ENCODE measurements at places on chromosomes 6 and 20.
A peak's percentile ranks its signal among the peaks of the same experiment; 100 is the strongest.

GRCh38 chr20:3129094-3129493, 30.6 kb downstream of the FASTKD5 start:
- DNase-seq = no peak

DNA sequence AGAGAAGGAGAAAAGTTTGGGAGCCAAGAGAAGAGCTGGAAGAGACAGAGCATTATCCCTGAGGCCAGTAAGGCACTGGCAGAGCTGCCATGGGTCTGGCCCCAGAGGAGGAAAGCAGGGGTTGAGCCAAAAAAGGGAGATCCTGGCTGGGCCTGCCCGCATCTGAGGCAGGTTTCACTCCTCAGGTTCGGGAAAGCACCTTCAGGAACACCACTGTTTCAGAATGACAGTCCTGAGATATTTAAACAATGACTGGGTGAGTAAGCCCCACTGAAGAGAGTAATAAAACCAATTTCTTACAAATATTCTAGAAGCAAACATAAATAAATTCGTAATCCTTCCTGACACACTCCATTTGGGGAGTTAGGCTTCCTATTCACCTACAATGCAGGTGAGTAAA, 152.2 kb downstream of the BACH2 start:
- peak; percentile 31 for DNase-seq

DNA sequence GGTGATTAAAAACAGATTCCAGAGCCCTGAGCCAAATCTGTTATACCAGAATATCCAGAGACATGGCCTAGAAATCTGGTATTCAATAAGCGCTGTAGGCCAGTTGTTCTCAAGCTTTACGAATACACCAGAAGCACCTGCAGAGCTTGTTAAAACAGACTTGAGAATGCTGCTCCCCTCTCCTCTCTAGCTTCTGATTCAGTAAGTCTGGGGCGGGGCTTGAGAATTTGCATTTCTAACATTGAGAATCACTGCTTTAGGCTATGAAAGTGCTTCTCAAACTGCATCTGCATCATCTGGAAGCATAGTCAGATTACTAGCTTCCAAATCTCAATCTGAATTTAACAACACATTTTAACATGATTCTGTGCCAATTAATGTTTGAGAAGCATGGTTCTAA, 20.5 kb upstream of the MAN1A1 start:
- no peak for DNase-seq

DNA sequence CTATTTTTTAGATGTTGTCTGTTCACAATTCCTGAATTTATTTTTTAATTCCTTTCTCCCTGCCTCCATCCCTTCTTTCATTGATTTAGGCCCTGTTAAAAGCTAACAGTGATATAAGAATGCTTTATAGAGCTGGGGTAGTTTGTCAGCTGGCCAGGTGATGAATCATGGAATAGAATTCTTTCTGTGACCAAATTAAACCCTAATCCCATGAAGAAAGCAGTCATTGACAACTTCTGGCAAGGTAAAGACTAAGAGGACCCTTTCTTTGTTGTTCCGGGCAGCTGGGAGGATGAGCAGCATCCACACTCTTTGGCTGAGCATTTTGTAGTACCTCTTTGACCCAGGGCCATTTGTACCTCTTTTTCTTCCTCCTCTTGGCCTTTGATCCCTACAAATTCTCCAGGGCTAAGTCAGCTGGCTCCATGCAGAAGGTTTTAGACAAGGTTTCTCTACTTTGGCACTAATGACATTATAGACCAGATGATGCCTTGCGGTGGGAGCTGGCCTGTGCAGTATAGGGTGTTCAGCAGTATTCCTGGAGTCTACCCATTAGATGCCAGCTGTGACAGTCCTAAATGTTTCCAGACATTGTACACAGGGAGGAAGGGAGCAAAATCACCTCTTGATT, 102.9 kb downstream of the SLX4IP start:
- DNase-seq = no peak

- no peak for DNase-seq
Observed at GRCh38 chr20:16701296-16701695, 28.5 kb upstream of the SNRPB2 start.

- DNase-seq = no peak
Observed at GRCh38 chr6:37005061-37005810, at the start of gene FGD2. Gene FGD2 (plus strand): TSS chr6:37005655. CDS start chr6:37005818, 163 bp downstream.

GRCh38 chr6:148501178-148501590, 158.5 kb downstream of the SASH1 start:
- no peak for DNase-seq

- DNase-seq = no peak
Observed at GRCh38 chr6:143419526-143419925, 31.0 kb downstream of the ADAT2 start.

DNA sequence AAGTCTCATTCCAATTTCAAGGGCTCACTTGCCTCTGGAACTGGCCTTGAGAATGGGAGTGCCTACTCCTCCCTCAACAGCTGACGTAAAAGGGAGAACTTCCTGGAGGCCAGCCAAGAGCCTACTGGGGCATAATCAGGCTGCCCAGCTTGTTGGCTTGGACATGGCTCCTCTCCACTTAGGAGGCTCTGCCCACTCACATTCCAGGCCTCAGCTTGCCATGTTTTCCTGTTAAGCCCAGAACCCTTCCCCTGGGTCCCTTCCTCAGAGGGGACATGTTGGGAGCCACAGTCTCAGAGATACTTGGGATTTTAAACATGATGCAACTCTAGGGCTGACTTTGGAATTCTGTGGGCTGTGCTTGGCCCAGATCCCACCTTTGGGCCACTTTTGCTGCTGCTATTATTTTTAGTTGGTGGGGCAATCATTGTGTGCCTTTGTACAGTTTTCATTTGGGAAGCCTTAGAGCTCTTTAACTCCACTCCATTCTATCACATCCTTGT, 31.5 kb upstream of the ADTRP start:
- DNase-seq = no peak

DNA sequence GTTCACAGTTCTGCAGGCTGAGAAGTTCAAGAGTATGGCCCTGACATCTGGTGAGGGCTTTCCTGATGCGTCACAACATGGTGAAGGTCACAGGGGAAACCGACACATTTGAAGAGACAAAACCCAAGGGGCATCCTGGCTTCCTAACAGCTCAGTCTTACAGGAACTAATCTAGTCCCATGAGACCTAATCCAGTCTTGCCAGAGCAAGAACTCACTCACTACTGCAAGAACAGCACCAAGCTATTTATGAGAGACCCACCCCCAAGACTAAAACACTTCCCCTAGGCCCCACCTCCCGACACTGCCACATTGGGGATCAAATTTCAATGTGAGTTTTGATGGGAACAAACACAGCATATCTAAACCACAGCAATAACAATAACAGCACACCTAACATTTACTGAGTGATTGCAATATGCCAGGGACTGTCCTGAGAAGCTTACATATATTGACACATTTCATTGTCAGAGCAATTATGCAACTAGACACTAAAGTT, 46.6 kb downstream of the TPBG start:
- DNase-seq = no peak

DNA sequence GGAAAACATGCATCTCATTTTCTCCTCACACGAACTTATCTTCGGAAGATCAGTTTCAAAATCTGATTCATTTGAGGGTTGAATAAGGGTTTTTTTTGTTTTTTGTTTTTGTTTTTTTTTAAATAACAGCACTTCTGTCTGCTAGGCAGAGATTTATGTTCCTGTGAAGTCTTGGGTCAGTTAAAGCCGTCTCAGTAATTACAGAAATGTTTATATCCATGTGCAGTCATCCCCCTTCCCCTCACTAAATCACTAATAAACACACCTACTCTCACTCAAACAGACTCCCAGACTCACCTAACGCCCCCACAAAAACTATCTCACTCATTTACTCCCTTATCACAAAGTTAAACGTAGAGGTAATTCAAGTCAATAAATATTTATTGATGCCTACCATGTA, 214.2 kb upstream of the SUPT3H start:
- DNase-seq = no peak

DNA sequence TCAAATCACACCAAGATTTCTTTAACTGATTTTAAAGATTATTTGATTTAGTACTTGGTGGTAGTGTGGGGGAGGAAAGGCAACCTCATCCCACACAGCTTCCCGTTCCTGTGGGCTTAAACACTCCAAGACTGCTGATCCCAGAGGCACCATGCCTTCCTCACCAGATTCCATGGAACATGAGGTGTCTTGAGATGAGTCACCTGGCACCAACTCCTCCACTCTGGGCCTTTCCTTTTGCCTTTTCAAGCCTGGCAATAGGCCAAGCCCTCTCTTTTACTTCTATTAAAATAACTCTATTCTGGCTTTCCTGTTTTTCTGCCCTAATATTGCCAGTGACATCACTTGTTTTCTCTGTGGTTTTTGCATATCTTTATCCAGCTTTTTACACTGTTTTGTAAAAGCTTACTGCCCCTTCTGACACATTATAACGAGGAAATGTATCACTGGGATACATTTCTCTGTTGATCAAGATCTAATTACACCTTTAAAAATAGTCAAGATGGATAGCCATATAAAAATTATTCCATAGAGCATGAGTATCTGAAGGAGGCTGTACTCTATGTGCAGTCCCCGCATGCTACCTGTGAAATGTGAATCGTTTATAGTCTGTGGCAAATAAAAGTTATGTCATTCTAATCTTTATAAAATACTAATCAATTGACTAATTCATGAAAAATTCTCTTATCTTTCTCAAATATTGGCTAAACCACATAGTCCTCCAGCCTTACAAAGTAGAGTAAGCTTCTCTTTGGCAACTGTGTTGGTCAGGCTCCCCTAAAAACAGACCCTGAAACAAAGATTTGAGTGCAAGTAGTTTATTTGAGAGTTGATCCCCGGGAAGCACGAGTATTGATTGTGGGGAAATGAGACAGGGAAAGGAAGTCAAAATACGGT, 257.8 kb upstream of the KCNQ5 start:
- no peak for DNase-seq

DNA sequence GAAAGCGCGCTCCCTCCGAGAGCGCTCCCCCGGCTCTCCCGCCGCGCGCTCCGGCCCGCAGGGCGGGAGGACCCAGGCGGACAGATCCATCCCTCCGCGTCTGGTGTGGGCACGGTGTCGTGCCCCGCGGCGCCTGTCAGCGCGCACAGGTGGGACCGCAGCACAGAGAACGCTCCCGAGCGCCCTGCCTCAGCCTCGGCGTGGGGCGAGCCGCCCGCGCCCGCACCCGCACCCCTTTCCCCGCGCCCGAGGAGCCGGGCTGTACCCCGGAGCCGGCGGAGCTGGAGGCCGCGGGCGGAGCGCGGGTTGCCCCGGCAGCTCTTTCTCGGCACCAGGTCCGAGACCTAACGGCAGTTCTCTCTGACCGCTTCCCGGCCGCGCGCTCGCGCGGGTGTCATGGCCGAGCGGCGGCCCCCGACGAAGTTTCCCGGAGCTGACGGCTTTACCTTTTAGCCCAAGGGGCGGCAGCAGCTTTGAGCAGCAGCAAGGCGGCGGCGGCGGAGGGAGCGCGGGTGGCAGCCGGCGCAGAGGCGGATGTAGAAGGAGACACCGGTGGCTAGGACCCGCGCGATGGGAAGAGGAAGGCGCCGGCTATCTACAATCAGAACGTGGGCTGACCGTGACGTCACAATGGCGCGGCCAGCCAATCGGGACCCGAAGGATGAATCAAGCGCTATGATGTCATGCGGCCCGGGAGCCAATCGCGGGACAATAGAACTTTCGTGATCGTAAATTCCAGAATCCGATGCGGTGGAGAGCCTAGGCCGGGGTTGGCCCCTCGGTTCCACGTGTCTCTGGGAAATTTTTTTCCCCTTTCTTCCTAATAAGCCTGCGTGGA, at the start of gene ELOVL5:
Gene ELOVL5 (minus strand): TSS at position 580 of the 838 bp plus-strand sequence. CDS start 53,251 bp downstream, outside the sequence.
- peak; percentile 94 for DNase-seq

All from stimulated activated CD4-positive, alpha-beta T cell treated with anti-CD3 and anti-CD28 coated beads, Interleukin-12 subunit alpha, Interleukin-12 subunit beta, amount 100 ng/mL, for 24 hours (primary cell).